ENCODE measurements at places on chromosomes 13 and 19. TPM values are rescaled to one million over a fixed set of nuclear protein-coding genes. Genes with fewer than 3 reads are reported as not detected.

The ZNF543 gene
- 9.5 TPM for total RNA-seq

The GRIN3B gene
- total RNA-seq, result 1.3 TPM

The RNF113B gene
- 0.31 TPM for total RNA-seq

The CCL25 gene
- 1.2 TPM for total RNA-seq

The IQCN gene
- total RNA-seq, result 1.5 TPM

Data from motor neuron (in vitro differentiated cells).